ENCODE measurements at places on chromosomes 6 and 20.

GRCh38 chr6:33750244-33750991, 3.7 kb upstream of the IP6K3 start:
- DNase-seq = no peak

- DNase-seq = no peak
Observed at GRCh38 chr20:17406051-17406590, 125.1 kb downstream of the BFSP1 start.

DNA sequence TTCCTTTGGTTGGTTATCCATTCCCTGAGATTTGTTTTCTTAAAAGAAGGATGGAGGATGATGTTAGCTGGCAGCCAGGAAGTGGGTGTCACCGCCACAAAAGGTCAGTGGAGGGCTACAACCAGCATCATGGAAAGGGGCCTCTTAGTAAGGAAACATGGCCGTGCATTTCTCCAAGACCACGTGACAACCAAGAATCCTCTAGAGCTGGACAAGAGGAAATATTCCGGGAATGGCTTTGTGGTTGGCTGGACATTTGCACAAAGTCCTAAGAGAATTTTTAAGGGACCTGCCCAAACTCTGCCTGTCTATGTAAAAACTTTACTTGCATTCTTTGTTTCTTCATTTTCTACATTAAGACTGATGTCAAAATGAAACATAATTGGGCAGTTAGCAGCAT, 399.9 kb upstream of the MARCKS start:
- DNase-seq = no peak

GRCh38 chr6:123759472-123759871, 44.2 kb upstream of the NKAIN2 start:
- no peak for DNase-seq

- no peak for DNase-seq
Observed at GRCh38 chr20:53555816-53556215, 37.8 kb downstream of the ZNF217 start.

DNA sequence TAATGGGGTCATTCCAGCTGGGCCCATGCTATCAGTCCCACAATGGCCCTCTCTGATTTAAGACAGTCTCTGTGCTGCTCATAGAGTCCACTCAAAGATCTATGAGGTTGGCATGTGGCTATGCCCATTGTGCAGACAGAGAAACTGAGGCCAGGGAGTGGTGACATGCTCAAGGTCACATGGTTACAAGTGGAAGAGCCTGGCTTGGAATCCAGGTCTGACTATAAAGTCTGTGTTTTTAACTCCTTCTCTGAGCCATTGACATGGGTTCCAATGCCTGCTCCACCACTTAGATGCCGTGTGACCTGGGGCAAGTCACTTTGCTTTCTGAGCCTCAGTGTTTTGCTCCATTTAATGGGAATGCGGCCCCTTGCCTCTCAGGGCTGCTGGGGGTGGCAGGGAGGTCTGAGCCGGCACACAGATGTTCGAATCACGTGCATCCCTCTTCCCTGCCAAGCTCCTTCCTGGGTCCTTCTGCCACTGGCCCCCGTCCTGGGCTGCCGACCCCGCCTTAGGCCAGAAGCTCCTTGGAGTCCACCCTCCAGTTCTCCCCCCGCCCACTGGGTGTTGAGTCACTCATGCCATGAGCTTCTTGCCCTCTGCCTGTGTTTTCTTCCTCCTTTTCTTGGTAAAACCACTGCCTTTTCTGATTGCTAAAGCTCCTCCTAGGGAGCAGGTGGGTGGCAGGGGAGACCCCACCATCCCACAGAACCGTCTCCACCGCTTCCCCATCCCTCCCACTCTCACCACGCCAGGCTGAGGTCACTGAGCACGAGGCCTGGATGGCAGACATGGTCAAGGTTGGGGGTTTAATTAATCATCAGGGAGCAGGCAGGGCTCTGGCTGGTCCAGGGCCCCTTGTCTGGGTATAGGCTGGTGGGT, 35.7 kb downstream of the CEBPB start:
- no peak for DNase-seq

GRCh38 chr20:17545127-17545526, 13.9 kb upstream of the BFSP1 start:
- DNase-seq = no peak
